ENCODE measurements at places on chromosomes 4 and X.

DNA sequence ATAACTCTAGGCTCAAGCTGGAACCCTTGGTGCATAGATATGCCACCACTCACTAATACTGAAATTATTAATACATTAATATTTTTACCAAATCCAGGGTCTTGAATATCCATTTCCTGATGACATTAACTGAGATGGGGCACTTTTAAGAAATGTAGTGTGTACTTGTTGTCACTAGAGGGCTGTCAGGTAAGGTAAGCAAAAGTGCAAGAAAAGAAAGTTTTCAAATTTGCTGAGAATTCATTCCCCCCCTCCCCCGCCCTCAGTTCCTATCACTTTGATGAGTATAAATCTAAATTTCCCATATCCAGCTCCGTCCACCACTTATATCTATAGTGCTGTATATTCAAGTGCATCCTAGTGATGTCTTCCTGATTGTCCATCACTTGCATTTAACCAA is 20.5 kb upstream of the WDR44 start:
- no peak for DNase-seq

- peak; percentile 0 for DNase-seq
Measured at GRCh38 chrX:81392396-81392795, 190.5 kb downstream of the SH3BGRL start.

DNA sequence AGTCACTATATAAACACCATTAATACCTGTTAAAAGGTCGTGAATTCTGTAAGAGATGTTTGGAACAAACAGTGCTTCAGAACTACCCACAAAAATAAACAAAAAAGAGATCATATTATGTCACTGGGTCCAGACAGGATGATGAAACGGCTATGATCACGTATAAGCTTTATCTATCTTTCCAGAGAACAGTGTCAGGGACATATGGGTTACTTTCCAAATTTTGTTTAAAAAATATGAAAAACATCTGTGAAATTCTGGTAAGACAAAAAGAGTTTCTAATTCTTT is 90.0 kb downstream of the SORBS2 start:
- DNase-seq: no peak

DNA sequence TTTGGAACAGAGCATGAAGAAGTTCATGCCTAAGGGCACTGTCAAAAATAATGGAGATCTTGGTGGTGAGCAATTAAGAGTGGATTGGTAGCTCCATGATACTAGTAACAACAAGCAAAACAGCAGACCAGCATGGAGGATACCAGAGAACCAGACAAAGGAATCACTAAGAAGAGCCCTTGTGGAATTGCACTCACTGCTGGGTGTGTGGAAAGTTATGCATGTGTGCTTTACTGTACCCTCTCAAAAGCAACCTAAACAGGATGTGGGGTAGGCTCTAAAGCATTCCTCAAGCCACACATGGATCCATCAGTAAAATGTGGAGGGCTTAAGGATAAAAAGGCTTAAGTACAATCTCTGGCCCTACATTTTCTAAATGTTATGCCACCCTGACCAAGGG is 69.5 kb downstream of the AR start:
- no peak for DNase-seq

DNA sequence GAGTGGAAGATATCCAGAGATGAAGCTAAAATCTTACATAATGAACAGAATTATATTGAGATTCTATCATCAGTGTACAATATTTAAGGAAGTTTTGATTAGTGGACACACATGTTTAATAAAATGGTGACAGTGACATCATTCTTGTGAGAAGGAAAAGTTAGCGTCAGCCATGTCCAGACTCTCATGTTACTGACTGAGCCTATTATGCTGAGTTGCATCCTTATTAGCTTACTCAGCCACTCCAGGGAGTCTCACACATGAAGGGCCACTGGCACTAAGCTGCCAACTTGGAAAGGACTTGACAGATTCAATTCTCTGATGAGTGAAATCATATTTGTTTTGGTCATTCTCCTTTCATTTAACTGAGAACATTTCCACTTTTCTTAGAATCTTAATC is 170.6 kb downstream of the BANK1 start:
- no peak for DNase-seq

- DNase-seq: no peak
Measured at GRCh38 chr4:13918110-13918509, 290.6 kb upstream of the BOD1L1 start.

- no peak for DNase-seq
Measured at GRCh38 chrX:153547195-153547594, 29.8 kb downstream of the ATP2B3 start.

- no peak for DNase-seq
Measured at GRCh38 chr4:121692261-121692660, 4.5 kb downstream of the ANXA5 start.

- DNase-seq: no peak
Measured at GRCh38 chr4:106365613-106366012, 3.0 kb downstream of the GIMD1 start.

GRCh38 chr4:152456609-152457008 is 79.3 kb downstream of the FBXW7 start:
- no peak for DNase-seq

GRCh38 chr4:26239801-26240200 is 81.0 kb upstream of the RBPJ start:
- DNase-seq: no peak

- DNase-seq: no peak
Measured at GRCh38 chr4:16676230-16676770, 222.1 kb downstream of the LDB2 start.

- DNase-seq: no peak
Measured at GRCh38 chr4:92100975-92101374, 202.8 kb upstream of the GRID2 start.

- peak; percentile 24 for DNase-seq
Measured at GRCh38 chr4:182925298-182925757, 8.1 kb upstream of the DCTD start.

GRCh38 chr4:48093991-48094416 is 40.0 kb downstream of the TXK start:
- no peak for DNase-seq

DNA sequence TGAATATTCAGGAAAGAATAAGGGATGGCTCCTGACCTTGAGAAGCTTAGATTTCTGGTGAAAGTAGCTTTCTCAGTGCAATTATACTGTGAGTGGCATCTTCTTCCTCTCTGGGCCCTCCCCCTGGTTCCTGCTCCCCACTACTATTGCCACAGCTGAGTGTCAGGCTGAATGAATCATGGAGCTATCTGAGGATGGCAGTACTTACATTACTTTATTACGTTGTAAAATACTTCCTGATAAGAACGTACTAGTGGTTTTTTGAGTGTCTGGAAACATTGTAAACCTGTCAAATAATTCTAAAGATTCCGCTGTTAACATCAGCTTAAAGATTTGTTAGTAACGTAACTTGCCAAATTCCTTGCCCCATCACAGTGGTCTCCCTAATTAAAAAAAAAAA is 36.2 kb downstream of the ARHGAP10 start:
- no peak for DNase-seq

DNA sequence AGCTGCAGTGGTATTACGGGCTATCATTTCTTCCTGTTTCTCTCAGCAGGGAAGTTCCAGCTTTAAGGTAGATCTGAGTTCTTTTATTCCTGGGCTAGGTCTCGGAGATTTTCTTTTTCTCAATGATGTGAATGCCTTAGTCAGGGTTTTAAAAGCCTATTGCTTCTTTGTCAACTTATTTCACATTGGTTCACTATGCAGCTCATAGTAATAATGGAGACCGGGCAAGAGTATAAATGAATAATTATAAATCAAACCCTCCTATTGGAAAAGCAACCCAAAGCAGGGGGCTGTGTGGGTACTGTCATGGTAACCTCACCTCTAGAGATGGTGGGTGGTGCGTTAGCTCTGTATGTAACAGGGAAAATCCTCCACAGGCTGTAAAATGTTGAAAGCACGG is 563.6 kb downstream of the RPA4 start:
- no peak for DNase-seq

DNA sequence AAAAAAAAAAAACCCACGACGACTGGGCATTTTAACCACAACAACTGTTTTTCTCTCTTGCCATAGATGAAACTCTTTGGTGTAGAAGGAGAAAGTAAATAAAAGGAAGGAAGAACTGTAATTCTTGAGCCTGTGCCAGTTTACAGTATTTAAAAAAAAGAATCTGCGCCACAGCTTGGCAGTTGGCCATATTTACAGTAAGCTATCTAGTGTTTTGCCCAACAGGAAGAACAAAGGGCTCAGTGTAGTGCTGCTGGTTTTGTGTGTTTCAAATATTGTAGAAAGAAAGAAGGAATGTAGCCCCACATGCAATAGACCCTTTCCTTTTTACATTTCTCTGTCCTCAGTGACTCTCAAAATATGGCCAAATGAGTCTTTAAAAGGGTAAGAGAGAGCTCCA is 66.1 kb downstream of the NR3C2 start:
- DNase-seq: peak; percentile 56

GRCh38 chr4:17619416-17620105 is 5.1 kb downstream of the MED28 start:
- DNase-seq: no peak

- no peak for DNase-seq
Measured at GRCh38 chr4:32962100-32962499, 2241.9 kb downstream of the PCDH7 start.

DNA sequence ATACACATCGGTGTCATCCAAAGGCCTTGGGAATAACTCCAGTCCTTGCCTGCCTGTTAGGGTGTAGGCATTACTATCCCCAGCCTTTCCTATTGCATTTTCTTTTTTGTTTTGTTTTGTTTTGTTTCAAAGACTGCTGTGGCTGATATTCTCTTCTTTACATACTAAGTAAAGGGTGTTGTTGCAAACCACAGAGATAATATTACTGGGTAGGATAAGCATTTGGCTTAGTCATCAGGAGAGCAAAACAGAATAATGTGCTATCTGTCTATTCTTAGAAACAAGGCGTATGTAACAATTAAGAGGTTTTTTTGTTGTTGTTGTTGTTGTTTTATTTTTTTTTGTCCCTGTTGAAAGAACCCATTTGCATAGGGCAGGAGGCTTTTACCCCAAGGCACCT is 41.8 kb downstream of the UGT2B28 start:
- no peak for DNase-seq

DNA sequence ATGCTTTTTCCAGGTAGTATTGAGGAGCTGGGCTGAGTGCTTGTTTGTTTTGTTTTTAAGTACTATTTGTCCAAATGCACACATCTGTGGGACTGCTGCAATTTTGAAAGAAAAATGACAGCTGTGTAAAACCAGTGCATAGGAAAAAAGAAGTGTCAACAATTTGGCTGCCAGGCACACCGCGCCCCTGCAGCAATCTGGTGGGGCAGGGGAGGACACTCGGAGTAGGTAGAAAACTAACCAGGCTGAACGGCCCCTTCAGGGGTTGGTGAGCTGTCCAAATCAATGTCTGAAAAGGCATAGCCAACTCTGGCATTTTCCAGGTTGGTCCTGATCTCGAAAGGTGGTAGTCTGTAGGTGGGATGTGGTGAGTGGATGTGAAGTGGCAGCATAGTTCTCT is 1.1 kb downstream of the LDOC1 start:
- no peak for DNase-seq

DNA sequence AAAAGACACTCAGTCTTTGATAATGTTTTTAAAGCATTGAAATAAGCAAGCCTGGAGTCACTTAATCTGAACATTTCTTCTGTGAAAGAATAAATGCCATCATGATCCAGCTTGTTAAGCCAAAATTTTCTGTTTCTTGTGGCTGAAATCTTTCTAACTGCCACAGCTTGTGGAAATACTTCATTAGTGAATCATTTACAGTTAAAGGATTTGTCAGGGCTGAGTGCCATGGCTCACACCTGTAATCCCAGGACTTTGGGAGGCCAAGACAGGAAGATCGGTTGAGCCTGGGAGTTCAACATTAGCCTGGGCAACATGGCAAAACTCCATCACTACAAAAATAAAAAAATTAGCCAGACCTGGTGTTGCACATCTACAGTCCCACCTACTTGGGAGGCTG is 93.3 kb upstream of the PDE5A start:
- no peak for DNase-seq

- no peak for DNase-seq
Measured at GRCh38 chr4:30605616-30606190, 114.5 kb upstream of the PCDH7 start.
